ENCODE measurements at places on chromosomes 12 and 14. TPM values are rescaled to one million over a fixed set of nuclear protein-coding genes. Genes with fewer than 3 reads are reported as not detected.

Gene SERPINA4
- total RNA-seq: not detected

Gene DBX2
- not detected for total RNA-seq

Gene C12orf42
- 0.77 TPM for total RNA-seq

Gene GDF3
- total RNA-seq: 77.7 TPM

Gene OAS1
- total RNA-seq: 0.56 TPM

Gene DCN
- total RNA-seq: not detected

Gene SLC2A3
- total RNA-seq: 562 TPM

Gene TAC3
- 18.0 TPM for total RNA-seq

Gene CHGA
- total RNA-seq: 0.67 TPM

Gene NUAK1
- 16.6 TPM for total RNA-seq

Gene CMKLR1
- 0.51 TPM for total RNA-seq

Gene B4GALNT3
- 4.2 TPM for total RNA-seq

All from endothelial cell (in vitro differentiated cells).